ENCODE measurements at places on chromosomes 12 and 14.

DNA sequence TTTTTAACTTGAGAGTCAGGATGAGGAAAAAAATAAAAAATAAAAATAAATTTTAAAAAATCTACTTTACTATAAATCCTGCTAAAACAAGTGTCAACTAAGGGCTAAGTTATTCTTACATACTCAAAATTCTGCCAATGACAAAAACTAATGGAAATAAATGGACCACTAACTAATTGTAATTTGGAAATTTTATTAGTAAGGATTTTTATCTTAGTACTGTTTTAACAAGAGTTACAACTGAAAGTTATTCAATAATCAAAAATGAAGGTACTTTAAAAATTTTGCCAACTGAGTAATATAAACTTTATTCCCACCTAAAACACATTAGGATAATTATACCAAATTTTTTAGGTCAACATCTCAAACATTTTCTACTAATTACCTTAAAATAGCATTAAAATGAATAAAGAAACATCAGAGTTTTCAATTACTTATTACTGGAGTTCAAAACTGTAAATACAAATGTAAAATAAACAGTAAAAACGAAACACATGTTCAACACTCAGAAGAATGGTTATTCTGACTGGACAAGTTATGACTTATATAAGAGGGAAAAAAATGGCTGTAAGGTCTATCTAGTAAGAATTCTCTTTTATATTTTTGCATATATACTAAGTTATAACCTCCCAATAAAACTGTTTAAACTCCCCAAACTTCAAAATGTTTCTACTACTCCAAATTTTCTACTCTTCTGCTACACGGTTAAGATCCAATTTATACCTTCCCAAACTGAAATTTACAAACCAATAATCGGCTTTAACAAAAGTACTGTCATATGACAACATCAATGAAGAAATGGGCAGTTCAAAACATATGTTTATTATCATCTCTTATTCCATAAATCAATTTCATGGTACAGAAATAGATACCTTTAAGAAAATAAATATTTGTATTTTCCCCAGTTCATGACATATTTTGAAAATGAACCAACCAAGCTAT lies 2.7 kb downstream of the HECTD1 start:
- no peak for DNase-seq

DNA sequence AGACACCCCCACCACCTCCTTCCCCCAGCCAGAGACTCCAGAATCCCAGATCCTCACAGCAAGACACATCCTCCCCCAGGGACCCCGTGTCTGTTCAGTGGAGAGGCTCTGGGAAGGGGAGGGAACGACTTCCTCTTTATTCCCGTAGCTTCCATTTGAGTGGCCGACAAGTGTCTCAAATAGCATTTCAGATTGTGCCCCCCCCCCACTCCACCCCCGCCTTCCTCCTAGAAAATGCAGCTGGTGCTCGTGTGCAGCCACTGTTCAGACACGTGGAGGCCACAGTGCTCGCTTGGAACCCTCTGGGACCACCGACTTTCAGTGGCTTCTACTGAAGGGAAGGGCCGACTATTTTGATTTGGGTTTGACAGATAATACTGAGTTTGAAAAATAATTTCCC lies 14.3 kb downstream of the PPP2R5C start:
- DNase-seq: no peak

GRCh38 chr12:51888316-51889215 lies 663 bp downstream of the ANKRD33 start:
- no peak for DNase-seq

- no peak for DNase-seq
These were observed 36.3 kb upstream of the ALDH2 start for GRCh38 chr12:111730420-111730819.

DNA sequence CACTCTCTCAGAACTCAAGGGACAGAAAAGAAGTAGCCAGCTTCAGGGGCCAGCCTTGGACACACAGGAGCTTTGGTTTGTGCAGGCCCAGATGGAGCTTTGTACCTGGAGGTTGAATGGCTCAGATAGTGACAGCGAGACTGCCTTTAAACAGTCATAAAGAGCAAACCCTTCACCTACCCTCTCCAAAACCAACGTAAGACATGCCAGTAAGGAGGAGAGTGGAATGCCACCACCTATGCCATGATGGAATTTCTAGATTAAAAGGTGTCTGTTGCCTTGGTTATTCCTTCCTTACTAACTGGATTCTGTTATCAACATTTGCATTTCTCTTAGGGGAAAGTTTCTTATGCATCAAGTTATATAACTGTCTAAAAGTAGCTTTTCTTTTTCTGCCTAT lies 98.1 kb downstream of the EML1 start:
- no peak for DNase-seq

GRCh38 chr14:19801118-19801464 lies 2.5 kb upstream of the OR4N2 start:
- DNase-seq: no peak

GRCh38 chr14:100428727-100429126 lies 105.6 kb downstream of the SLC25A47 start:
- peak; percentile 23 for DNase-seq

DNA sequence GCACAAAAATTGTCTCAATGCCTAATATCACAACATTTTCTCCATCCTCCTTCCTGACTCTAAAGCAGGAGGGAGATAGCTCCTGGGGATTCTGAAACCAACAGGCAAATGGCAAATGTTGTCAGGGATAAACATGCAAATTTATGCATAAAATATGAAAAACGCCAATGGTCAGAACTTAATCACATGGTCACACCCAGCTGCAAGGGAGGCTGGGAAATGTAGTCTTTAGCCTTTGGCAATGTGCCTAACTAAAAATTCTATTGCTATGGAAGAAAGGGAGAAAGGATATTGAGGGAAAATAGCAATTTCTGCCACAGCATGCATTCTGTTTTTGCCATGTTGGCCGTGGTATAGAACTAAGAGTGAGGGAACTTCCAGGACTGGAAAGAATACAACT lies 11.7 kb upstream of the OASL start:
- no peak for DNase-seq

DNA sequence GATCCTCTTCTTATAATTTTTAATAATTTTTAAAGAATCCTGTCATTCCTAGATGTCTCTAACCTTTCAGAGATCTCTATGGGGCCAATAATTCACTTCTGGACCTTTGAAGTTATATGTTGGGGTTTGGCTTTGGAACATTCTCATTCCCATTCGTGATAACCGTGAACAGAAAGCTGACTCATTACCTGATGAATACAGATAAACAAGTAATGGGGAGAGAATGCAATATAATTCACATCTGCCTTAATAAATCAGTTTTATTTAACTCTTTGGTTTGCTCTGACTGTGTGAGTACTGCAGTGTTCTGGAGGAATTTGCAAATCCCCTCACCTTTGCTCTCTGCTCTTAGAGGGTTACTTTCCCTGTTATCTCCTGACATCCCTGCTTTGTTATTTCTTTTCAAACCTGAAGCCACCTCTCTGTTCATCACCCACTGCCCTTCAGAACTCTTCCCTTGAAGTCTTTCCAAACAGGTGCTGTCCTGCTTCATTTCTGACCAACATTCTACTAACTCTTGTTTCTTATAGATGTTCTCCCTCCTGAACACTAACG lies 79.6 kb upstream of the SLC38A2 start:
- DNase-seq: no peak

DNA sequence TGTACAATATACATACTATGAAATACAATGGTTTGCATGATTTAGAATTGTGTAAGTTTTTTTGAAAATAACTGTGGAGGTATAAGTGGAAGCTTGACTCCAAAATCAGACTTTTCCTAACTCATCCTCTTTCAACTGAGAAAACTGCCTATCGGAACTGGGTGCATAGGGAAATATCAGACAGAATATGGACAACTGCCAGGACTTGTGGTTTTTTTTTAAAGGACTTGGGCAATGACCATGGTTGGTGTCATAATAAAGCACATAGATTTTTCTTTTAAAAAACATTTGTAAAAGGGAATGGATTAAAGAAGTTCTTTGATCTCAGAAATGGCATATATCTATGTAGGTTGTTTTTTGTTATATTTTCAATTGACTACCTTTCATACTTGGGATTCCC lies 53.3 kb upstream of the LRRK2 start:
- DNase-seq: no peak

GRCh38 chr12:46560089-46560488 lies 187.5 kb upstream of the SLC38A2 start:
- DNase-seq: no peak

- DNase-seq: peak; percentile 24
These were observed 3.3 kb upstream of the NTF3 start for GRCh38 chr12:5428332-5429221.

GRCh38 chr12:93578221-93578620 lies 5.7 kb downstream of the SOCS2 start:
- DNase-seq: no peak
